Natural killer cell treated with Interleukin-12 subunit alpha and Interleukin-12 subunit beta and Interleukin-15 and Interleukin-18, amount 100 ng/mL, for 72 hours (primary cell): ENCODE measurements at places on chromosomes 2 and 18. TPM values are rescaled to one million over a fixed set of nuclear protein-coding genes. Genes with fewer than 3 reads are reported as not detected.

DNA sequence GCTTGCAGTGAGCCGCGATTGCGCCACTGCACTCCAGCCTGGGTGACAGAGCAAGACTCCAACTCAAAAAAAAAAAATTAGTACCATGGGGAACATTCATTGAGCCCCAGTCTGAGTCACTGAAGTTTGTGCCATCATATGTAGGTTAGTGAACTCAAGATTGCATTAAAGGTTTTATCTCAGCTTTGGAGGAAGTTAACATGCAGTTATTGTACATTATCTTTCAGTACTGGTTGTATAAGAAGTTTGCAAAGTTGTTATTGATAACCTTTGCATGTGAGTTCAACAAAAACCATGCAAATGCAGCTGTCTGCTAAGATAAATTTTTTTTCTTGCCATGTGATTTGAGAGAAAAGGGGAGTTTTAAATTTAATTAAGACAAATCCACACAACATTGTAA is 95.7 kb downstream of the MEIS1 start:
- DNase-seq = no peak

- DNase-seq = no peak
Observed at GRCh38 chr2:240603846-240604245, 17.3 kb downstream of the CAPN10 start.

GRCh38 chr2:31166925-31167324 is 28.7 kb upstream of the GALNT14 start:
- DNase-seq = no peak

- DNase-seq = no peak
Observed at GRCh38 chr2:164145093-164145987, 409.5 kb upstream of the FIGN start.

GRCh38 chr18:78782951-78783563 is 196.6 kb upstream of the SALL3 start:
- no peak for DNase-seq

GRCh38 chr2:73260338-73260984 is 23.8 kb downstream of the FBXO41 start:
- DNase-seq = no peak

- no peak for DNase-seq
Observed at GRCh38 chr2:96547731-96548171, 11.2 kb downstream of the ARID5A start.

The ITGA6 gene
- 15.6 TPM for total RNA-seq

The CACNB4 gene
- total RNA-seq = 0.40 TPM

The TDRD15 gene
- 0.07 TPM for total RNA-seq
